ENCODE measurements at places on chromosomes 1 and 21.

- peak; percentile 50 for DNase-seq
Observed at GRCh38 chr1:228937851-228938536, 202.7 kb downstream of the RHOU start.

GRCh38 chr1:245673881-245674414, 519.2 kb downstream of the KIF26B start:
- no peak for DNase-seq

- no peak for DNase-seq
Observed at GRCh38 chr1:226082587-226082917, 20.0 kb downstream of the H3-3A start.

DNA sequence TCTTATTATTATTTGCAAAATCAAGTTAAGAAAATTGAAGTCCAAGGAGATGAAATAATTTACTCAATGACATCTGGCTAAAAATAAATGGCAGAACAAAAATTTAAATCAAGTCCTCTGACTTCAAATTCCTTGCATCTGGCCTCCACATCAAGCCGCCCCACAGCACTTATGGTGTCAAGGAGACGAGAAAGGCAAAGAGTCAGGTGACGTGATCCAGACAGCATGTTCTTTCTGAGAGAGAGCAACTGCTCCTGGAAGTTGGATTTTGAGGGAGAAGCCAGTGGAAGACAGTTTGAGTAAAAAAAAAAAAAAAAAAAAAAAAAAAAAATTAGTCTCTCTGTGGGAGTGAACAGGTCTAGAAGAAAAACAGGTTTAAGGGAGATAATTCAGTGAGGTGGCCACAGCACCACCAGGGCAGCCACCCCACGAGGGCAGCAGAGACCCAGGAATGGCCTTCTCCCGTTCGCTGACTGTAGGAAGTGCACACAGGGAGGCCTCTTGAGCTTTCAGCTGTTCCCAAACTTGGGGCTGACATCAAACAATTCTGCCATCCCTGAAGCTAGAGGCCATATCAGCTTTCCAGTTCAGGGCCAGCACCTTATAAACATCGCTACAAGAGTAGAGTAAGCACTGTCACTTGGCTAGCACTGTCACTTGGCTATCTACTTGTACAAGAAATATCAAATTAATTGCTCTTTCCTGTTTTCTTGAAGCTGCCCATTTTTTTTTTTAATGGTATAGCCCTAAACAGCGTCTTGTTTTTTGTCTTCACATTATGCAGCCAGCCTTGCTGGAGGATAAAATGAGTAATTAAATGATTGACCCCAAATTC, 7.8 kb downstream of the C1orf162 start:
- DNase-seq: peak; percentile 46

DNA sequence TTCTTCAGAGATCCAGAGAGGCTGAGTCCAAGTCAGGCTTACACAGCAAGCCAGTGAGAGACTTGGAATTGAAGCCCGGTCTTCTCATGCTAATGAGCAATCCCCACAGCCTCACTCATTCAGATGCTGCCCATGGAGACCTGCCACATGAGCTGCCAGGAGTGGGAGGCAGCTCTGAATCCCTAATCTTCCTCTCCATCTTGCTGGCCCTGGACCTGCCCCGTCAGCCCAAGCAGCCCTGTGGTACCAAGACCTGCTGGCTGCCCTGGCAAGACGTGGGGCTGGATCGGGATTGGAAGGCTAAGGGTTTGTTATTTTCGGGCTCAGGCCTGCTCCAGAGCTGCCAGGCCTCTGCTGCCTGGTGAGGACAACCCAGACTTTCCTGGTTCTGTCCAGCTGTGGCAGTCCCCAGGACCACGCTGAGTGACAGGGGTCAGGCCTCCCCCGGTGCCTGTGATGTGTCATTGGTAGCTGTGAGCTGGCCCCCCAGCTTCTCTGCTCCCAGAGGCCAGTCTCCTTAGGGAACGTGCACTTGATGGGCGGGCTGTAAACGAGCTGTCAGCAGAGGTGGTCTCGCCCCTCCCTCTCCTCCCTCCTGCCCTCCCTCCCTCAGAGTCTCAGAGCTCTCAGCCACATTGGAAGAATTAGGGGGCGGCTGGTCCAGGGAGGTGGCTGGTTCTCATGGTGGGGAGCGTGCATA, 135.0 kb downstream of the FOXD2 start:
- no peak for DNase-seq

DNA sequence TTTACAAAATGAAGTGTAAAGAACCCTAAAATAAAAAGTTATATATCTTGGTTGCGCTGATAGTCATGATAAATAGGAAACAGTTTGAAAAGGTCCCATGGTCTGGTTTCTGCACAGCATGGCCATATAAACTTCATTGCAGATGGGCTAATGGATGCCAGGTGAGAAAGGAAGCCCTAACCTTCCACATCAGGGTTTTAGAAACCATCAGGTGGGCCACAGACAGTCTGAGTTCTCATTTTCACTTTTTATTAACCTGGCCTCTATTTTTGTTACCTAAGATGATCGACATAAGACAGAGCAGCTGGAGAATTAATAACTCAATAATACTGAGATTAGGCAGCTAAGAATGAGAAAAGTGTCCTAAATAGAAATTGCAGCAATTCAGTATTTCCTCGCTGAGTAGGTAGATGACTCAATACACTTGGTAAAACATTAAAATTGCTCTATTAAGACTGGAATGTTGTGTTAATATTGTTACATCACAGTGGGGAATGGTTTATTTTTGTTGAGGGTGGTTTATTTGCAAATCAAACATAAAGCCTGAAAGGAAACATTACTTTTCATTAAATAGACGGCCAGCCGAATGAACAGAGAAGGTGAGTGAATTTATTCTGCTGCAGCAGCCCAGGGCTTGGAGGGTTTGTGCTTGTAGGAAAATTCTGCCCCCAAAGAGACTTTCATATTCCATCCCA, 21.1 kb downstream of the C1orf21 start:
- DNase-seq: peak; percentile 13

DNA sequence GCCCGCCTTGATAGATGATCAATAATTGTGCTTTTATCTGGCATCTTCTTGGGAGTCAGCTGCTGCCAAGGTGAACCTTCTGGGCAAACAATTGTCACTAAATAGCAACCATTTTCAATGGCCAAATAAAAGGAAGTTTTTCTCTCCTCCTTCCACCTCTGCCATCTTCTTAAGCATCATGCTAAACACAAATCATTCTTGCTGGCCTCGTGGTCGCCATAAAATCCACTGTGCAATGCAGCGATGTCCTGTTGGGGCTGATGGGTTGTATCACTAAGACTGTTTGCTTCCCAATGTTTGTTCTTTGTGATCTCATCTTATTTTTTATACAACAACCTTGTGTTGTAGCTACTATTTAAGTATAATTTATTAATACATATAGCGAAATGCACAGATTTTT, 8.0 kb downstream of the MAN1C1 start:
- DNase-seq: no peak

GRCh38 chr1:40394491-40395172, 21.1 kb downstream of the SMAP2 start:
- DNase-seq: peak; percentile 19

GRCh38 chr21:42164064-42164789, 54.7 kb upstream of the ABCG1 start:
- no peak for DNase-seq

GRCh38 chr1:79827446-79827845, 820.9 kb upstream of the ADGRL4 start:
- no peak for DNase-seq

DNA sequence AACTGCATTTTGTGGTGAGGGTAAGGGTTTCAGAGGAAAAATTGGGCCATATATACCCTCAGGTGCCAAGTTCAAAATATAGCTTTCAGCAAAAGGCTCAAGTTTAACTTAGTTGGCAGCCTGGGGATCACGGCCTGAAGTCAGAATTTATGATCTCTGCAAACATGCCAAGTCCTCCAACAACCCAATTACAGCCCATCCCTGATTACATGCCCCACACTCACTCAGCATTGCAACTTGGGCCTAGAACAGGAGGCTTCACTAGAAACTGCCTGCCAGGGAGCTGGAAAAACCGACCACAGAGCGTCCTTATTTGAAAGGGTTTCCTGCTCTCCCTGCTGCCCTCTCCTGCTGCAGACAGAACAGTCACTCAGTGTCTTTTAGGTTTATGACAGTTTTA, 12.4 kb downstream of the FYB2 start:
- DNase-seq: no peak

DNA sequence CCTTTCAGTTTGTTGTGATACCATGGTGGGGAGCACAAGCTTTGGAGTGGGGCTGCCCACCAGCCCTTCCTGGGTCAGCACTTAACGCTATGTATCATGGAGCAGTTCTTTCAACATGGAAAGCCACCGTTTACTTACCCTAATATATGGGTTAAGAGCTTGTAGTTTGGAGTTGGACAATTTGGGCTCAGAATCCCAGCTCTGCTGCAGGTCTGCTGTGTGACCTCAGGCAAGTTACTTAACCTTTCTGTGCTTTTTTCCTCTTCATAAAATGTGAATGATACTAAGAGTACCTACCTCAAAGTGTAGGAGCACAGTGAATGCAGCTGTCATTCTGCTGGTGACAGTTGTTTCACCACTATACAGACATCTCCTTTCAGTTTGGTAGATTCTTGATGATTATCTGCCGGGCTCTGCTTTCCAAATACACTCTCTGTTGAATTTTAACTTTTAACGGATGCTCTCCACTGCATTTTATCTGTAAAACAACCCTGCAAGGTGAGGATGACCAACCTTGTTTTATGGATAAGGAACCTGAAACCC, 23.8 kb downstream of the ALPL start:
- DNase-seq: no peak

DNA sequence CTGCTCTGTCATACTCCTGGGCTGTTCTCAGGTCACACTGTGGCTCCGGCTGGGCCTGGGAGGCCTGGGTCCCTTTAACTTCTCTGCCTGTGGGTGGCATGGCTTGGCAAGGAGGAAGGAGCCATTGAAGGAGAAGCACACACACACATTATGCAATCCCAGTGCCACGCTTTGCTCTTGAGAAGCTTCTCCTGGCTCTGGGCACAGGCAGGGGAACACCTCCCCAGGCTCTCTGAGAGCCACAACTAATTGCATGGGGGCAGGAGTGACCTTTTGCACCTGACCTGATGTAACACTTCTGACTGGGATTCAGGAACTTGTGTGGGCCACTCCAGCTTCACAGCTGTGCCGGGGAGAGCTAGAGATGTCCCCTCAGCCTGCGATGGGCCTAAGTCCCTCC, 23.1 kb downstream of the LGR6 start:
- DNase-seq: no peak

DNA sequence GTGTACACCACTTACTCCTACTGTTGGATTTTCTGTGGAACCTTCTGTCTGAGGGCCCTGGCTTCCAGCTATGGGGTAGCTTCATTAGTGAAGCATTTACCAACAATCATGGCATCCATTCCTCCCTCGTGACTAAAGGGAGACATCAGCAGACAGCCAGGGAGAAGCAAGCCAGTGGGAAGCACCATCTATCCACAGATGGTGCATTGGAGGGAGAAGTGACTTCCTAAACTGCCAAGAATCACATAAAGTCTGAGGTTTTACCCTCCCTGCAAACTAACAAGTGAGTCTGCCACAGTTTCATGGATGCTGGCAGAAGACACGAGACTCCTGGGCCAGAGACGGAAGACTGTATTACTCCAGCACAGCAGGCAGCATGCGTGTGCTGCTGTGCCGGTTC, 31.4 kb downstream of the UMODL1 start:
- no peak for DNase-seq

DNA sequence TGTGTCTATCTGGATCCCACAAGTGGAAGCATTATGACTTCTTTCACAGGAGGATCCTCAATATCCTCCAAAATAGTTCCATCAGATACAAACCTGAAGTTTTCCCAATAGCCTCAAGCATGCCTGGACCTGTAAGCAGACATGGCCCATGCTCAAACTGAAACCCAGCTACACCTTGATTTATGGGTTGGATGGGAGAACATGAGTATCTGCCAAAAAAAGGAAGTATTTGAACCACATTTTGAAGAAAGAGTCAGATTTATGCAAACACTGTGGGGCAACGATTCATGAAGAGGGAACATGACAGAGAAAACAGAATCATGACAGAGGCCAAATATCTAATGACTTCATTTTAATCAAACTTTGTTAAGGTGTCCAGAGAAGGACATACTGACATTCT, 351.0 kb upstream of the NFIA start:
- DNase-seq: no peak

DNA sequence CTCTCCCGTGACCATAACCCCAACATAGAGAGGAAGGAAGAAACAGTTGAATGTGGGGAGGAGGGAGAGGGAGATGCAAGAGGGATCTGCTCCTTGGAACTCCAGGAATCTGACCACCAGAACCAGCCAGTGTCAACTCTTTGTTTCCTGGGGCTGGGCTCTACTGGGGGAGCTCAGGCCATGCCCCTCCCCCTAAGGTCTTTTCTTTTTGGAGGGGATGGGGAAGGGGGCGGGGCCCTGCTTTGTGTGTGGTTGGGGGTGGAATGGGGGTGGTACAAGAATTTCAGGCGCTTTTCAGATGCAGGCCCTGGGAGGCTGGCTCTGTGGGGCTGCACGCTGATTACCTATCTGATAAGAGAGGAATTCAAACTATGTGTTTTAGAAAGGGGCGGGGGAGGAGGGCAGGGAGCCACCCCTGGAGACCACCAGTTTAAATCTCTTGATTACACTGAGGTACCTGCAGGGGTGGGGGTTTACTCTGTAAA, 8.3 kb downstream of the LIN28A start:
- no peak for DNase-seq

DNA sequence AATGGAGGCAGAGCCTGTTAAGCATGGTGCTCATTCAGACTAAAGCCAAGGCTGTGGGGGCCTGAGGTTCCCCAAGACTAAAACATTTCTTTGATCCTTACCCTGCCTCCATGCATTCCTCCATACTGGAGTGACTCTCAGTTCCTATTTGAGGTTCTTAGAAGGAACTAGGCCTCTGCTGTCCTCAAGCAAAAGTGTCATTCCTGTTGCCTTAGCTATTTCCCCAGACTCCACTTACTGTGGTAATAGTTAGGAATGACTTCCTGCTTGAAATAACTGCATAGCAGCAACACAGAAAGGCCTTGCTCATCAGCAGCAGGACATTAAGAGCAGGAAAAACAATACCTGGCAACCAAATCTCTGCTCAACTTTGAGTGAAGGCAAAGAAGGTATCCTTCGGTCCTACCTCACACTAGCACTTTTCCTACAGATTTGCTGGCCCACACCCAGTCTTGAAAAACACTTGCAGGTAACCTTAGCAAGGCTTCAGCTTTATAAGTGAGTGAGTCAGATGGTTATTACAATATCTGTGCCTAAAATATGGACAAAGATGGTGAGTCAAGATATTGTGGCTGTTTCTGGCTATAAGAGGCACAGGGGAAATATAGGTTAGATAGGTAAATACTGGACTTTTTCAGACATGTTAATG, 14.8 kb downstream of the LRRC41 start:
- peak; percentile 50 for DNase-seq

DNA sequence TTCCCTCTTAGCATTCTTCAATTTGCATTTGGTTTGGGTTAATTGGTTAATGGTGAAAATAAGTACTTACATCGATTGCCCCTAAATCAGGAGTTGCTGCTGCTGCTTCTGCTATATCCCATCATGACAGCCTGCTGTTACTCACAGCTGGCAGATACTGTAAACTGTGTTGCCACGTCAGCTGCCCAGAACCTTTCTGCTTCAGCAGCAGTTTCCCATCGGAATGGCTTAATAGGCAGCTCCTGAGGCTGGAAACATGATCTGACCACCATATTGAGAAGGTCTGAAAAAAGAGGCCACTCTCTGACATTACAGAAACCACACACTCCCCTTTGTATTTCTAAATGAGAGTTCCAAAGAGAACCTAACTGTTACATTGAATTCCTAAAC, 14.3 kb upstream of the SEC16B start:
- peak; percentile 95 for DNase-seq

- DNase-seq: peak; percentile 88
Observed at GRCh38 chr1:35202048-35202719, 9.2 kb upstream of the SFPQ start.
